ENCODE measurements at places on chromosomes 1 and 21.

DNA sequence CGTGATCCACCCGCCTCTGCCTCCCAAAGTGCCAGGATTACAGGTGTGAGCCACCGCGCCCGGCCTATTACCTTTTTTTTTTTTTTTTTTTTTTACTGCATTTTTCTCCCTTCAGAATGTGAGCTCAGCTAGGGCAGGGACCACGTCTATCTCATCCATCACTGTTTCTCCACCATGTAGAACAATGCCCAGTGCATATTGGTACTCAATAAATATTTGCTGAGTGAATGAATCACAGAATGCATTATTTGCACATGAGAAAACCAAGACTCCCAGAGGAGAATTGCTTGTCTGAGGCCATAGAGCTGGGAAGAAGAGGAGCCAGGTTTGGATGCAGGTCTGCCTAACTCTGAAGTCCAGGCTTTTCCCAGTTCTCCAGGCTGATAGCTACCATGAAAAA is 8.2 kb upstream of the SLC9A1 start:
- no peak for DNase-seq

DNA sequence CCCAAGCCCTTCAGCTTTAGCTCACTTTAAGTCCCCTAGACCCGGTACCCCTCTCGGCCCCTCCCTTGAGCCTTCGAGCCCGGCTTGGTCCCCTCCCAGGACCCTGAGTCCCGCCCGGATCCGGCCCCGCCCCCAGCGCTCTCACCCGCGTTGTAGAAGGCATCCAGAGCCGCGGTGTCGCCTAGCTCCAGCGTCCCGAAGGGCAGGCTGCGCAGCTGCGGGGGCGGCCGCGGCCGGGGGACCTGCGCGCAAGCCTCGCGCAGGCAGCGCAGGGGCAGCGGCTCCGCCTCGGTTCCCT is 699 bp downstream of the MAP3K6 start:
- DNase-seq = no peak

- DNase-seq = no peak
Observed at GRCh38 chr1:67138813-67139499, 4.2 kb upstream of the C1orf141 start.

- DNase-seq = no peak
Observed at GRCh38 chr1:218472885-218473284, 127.7 kb downstream of the TGFB2 start.

DNA sequence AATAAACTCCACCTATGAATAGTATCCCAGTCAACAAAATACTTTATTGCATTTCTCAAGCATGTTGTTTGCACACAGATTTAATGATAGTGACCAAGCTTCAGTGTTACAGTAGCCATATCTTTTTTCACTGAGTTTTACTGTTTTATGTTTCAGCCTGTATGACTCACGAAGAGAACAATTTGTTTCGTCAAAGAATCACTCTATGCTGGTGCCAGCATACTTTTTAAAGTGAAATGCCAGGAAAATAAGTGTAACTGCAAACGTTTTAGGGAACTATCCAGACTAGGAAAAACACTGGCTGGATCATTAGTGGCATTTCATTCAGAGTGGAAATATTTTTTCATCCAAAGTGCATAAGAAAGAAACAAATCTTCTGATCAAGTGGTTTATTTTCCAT is 210.8 kb downstream of the COL11A1 start:
- no peak for DNase-seq

DNA sequence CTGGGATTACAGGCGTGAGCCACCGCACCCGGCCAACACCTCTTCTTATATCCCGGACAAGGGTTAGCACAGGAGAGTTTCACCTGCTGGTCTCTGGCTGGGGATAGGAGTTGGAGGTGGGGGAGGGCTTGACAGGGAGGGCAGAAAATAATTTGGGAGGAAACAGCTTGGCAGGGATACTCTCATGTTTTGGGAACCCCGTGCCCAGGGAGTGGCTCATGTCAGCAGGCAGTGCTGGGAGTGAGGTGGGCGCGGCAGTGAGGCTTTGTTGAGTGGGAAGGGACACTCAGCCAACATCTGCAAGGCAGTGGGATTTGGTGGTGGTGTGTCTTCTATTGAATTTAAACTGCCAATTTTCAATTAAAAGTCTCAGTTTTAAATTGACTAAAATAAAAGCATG is 1.1 kb upstream of the THEM5 start:
- no peak for DNase-seq

DNA sequence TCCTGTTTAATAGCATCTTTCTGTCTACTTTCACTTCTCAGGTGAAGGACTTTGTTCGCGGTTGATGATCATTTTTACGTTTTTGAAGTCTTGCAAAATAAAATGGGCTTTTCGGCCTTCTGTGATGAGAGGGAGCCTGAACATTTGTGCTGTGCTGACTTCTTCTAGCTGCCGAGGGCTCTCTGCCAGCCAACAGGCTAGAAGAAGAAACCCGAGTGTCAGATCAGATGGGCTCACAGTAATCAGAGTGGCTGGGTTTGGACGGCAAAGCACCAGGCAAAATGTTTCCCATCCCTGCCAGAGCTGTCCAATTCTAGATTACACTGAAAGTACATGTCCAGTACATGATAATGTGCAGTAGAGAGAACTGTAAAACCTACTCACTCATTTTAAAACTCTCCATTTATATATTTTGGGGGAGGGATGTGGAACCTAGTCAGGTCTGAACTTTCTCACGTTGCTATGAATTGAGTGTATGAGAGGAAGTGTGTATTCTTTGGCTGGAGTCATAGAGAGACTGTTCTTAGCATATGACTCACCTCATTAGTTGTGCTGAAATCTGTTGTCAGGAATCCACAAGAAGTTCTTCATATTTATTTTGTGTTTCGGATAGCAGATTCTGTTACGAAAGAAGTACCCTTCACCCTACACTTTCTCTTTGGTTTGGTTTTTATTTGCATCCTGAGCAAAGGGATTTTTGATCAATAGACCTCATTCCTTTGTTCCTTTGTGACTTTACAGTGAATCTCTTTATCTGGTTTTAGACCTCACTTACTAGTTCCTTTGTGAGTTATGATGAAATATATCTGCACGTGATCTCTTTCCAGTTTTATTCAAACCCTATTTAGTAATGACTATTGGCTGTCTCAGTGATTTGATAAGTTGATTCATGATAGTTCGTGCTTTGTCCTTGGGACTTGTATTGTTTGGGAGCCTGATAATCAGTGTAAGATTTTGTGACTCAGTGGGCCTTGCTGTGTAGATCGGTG is 4.8 kb downstream of the ATP1A1 start:
- no peak for DNase-seq

Data from stimulated activated CD4-positive, alpha-beta T cell treated with anti-CD3 and anti-CD28 coated beads, Interleukin-1b, Interleukin-23, amount 100 ng/mL, for 1 hour (primary cell).